Fibroblast of skin of back (primary cell): ENCODE measurements at places on chromosomes 2 and 18.
A peak's percentile ranks its signal among the peaks of the same experiment; 100 is the strongest.

- DNase-seq: peak; percentile 34
Measured at GRCh38 chr2:220394433-220394832, 767.0 kb downstream of the SLC4A3 start.

DNA sequence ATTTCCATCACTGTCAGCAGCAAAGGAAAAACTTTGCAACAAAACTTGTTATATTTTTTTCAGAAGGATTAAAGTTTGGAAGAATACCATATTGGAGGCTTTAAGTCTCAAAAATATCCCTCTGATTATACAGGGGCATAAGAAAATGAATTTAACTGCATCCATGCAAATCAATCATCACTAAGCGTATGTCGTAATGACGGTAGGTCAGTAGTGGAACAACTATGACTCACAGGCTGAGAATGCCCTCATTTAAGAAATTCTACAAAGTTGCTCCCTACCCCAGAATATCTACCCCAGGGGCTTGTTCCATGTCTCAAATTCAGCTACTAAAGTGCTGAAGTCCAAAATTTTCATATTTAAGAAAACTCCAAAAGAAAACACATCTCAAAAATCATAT is 12.5 kb upstream of the NAB1 start:
- peak; percentile 57 for DNase-seq

- DNase-seq: no peak
Measured at GRCh38 chr2:204505488-204505887, 39.8 kb upstream of the PARD3B start.

GRCh38 chr2:119596638-119597037 is 52.4 kb downstream of the CFAP221 start:
- no peak for DNase-seq

GRCh38 chr2:42754021-42754775 is 9.7 kb downstream of the OXER1 start:
- no peak for DNase-seq
